ACHN (cell line): ENCODE measurements at places on chromosomes 4 and X.
A peak's percentile ranks its signal among the peaks of the same experiment; 100 is the strongest.

- DNase-seq, result no peak
Observed at GRCh38 chr4:30912098-30912714, 192.0 kb downstream of the PCDH7 start.

GRCh38 chr4:81038636-81039350 is 8.3 kb downstream of the BMP3 start:
- no peak for DNase-seq

- DNase-seq, result no peak
Observed at GRCh38 chr4:77481856-77482255, 123.8 kb upstream of the CXCL13 start.

DNA sequence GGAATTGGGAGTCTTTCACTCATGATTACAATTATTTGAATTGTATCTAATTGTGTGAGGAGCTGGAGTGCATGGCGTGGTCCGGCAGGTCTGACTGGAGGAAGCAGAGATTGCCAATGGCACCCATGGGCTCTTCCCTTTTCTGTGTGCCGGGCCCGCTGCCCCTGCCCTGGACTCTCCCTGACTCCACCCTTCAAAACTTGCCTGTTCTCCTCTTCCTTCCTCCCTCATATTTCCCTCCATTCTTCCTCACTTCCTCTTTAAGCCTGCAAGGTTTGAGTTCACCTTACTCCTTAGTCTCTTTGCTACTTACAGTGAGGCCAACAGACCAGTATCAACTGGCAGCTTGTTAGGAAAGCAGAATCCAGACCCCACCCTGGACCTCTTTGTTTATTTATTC is 6.5 kb upstream of the STBD1 start:
- no peak for DNase-seq

- DNase-seq, result no peak
Observed at GRCh38 chr4:15648600-15648999, 6.6 kb downstream of the FBXL5 start.

GRCh38 chr4:71269233-71269632 is 69.6 kb upstream of the SLC4A4 start:
- no peak for DNase-seq

- DNase-seq, result no peak
Observed at GRCh38 chr4:110352670-110353442, 123.1 kb upstream of the ENPEP start.

DNA sequence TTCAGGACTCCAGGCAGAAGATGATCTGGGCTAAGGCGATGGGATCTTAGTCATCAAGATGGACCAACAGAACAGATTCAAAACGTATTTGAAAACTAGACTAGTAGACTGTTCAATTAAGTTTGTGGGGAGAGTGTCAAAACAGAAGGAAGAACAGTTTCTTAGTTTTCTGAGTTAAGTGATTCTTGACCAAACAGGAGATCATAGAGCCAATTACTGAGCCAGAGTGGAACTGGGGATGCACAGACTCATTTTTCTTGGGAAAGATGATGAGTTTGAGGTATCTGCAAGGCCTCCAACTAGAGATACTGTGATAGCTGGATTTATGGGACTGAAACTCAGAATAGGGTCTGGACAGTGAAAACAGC is 119.5 kb downstream of the REELD1 start:
- no peak for DNase-seq

DNA sequence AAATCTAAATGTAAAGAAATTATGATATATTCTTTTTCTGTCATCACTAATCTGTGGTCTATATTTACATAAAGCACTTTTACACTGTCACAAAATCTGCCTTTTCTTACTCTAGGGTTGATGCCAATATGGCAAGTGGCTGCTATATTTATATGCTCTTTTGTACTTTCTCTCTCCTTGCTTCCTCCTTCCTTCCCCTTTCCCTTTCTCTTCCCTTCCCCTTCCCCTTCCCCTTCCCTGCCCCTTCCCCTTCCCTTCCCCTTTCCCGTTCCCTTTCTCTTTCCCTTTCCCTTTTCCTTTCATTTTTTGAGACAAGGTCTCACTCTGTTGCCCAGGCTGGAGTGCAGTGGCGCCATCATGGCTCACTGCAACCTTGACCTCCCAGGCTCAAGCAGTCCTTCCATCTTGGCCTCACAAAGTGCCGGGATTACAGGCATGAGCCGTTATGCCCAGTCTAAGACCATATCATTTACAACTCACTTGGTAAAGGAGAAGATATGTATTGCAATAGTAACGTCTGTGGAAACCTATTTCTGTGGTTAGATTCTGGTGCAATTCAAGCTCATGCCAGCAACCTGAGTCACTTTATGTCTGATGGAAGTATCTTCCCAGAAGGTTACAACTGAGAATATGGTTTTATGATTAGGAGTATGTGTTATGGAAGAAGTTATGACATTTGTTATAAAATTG is 13.9 kb upstream of the PLAC8 start:
- DNase-seq, result peak; percentile 12

DNA sequence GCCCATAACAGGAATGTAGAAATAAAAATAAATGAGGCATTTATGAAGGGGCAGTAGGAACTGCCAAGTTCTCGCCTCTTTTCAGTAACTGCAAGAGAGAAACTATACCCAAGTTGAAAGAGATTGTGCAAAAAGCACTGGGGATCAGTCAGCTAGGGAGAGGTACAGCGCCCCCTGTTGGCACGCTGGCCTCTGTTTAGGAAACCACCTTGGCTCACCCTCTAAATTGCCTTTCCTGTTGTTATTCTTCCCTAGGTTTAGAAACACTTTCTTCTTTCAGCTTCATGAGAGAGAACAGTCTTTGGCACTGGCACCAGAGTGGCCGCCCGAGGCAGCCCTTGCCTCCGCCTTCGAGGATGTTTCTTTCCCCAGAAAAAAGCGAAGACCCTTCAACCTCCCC is 348.5 kb downstream of the MID1IP1 start:
- peak; percentile 17 for DNase-seq

DNA sequence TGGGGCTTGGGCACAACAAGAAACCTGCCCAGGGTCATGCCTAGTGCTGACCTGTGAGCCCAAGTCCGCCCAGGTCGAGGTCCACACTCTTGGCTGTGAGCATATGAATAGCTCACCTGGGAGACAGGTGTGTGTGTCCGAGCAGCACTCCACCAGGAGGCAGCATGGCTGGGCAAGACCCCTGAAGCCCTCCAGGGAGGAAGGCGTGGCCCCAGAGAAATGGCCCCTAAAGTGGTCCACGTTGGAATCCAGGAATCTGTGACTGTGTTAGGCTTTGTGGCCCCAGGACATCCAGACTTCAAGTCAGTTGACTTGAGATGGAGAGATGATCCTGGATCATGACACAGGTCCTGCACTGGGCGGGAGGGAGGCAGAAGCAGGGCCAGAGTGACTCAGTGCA is 138.8 kb downstream of the CPZ start:
- DNase-seq, result no peak

GRCh38 chr4:145324161-145324560 is 143.8 kb upstream of the OTUD4 start:
- no peak for DNase-seq
